Brain (organoid and tissue), 16 donors: ENCODE measurements at places on chromosomes 5 and 9.
A peak's percentile ranks its signal among the peaks of the same experiment; 100 is the strongest.

DNA sequence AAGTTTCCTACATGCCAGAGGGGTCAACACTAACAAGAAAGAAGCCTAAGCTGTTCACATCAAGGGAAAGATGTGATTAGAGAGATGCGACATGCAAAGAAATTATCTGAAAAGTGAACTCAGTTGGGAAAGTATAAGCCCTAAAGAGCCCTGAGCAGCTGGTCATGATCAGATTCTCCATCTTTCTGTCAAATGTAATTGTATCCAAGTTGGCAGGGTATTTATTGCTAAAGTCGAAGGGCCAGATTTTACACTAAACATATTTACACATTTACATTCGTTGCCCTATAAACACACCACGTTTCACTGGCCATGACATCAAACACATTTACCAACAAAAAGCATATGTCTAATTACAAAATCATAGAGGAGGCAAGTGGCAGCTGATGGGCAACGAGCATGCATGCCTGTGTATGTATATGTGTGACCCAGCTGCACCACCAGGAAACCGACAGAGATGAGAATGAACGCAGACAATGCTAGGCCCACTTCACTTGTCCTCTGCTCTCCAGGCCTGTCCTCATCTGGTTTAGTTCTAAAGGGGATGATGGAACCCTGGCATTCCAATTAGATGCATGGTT, 6.3 kb downstream of the FOXD1 start:
- DNase-seq, result no peak

- DNase-seq, result no peak
Measured at GRCh38 chr9:4425319-4426045, 64.8 kb upstream of the SLC1A1 start.

DNA sequence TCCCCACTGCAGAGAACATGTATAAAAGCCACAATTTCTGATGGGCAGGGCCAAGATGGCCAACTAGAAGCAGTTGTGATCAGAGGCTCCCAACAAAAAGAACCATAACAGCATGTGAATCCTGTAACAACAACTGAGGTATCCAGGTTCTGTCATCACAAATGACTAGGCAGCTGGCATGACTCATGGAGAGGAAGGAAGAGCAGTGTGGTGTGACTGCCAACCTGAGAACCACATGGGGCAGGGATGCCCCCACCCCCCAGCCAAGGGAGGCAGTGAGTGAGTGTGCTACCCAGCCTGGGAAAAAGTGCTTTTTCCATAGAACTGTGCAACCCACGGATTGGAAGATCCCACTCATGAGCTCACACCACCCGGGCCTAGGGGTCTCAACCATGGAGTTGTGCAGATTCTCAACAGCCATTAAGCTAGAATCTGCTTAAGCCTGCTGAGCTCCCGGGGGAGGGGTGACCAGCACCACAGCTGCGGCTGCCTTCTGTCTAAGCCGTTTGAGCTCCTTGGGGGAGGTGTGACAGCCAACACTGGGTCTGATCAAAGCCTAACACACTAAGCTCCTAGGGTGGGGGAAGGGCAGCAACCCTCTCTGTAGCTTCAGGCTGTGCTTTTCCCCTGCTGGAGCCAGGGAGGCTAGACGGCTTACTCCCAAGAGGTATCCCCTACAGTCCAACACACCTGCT, 80.1 kb upstream of the DMAC1 start:
- DNase-seq, result no peak

DNA sequence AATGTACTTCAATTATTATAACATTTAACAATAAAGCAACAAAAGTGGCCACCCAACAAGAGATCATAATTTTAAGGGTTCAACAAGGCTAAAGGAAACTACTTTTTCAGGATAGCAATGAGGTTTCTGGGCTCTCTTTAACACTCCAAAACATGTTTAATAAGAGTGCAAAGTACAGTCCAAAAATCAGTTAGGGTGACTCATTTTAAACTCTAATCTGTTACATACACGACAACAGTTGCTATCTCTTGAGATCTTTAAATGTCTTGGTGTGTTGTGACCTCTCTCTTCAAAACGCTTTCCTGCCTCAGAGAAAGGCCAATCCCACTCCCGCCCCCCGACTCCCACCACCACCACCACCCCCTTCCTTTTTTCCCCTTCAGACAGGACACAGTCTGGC, 11.5 kb downstream of the NFIB start:
- no peak for DNase-seq

- peak; percentile 18 for DNase-seq
Measured at GRCh38 chr9:91664663-91665062, 241.0 kb upstream of the NFIL3 start.

GRCh38 chr5:109656829-109657228, 32.9 kb upstream of the MAN2A1 start:
- no peak for DNase-seq

DNA sequence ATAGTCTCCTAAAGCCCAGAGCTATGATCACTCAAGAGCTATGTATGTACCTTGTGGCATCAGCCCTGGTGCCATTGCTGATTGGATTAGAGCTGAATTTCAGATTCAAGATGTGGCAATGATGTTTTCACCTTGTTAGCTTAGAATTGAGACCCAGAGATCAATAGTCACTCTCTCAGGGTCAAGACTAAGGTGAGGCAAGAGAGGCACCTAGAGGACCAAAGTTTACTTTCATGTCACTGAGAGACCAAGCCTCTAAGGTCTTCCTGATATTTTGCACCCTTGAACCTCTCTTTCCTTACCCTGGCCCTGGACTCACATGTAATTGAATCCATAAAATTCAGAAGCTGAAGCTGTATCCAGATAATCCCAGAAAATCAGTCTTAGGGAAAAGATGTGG, 42.8 kb downstream of the BAAT start:
- no peak for DNase-seq

DNA sequence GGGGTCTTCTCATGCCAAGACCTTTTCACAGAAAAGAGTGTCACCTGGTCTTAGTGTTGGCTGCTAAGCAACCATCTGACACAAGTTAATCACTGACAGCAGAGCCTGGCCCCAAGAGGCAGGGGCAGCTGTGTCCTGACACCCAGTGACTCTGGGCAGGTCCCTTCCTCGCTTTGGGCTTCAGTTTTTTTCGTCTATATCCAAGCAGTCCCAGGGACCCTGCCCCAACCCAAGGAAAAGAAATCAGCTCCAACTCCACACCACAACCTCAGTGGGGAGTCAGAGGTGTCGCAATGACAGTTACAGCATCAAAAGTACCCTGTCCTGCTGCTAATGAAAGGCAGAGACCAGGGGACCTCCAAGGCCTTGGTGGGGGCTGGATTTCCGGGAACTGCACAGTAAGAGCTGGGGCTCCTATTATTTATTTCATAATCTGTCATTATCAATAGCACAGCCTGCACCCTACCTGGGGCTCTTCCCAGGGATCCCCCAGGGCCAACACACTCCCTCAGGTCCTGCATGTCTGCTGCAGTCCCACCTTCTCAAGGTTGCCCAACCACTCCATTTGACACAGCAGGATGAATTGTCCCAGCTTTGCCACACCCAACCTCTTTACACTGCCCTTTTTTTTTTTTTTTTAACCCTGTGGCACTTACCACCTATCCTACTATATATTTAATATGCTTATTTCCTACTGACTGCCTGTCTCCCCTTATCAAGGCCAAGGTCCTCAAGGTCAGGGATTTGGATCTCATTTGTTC, 9.4 kb downstream of the ANKS6 start:
- DNase-seq, result no peak

DNA sequence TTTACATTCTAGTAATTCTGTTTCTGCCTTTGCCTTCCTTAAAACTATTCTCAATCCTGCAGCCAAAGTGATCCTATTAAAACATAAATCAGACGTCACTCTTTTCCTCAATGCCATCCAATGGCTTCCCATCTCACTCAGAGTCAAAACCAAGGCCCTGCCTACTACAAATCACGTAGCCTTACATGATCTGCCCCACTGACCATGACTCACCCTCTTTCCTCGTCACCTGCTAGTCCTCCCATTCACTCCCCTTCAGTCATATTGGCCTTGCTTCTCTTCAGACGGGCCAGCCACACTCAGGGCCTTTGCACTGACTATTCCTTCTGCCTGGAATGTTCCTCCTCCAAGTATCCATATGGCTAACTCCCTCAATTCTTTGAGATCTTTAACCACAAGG, 39.0 kb upstream of the DMXL1 start:
- no peak for DNase-seq

- DNase-seq, result no peak
Measured at GRCh38 chr5:5377780-5378179, 44.7 kb upstream of the ICE1 start.

- no peak for DNase-seq
Measured at GRCh38 chr5:462051-462481, 19.1 kb downstream of the EXOC3 start.

DNA sequence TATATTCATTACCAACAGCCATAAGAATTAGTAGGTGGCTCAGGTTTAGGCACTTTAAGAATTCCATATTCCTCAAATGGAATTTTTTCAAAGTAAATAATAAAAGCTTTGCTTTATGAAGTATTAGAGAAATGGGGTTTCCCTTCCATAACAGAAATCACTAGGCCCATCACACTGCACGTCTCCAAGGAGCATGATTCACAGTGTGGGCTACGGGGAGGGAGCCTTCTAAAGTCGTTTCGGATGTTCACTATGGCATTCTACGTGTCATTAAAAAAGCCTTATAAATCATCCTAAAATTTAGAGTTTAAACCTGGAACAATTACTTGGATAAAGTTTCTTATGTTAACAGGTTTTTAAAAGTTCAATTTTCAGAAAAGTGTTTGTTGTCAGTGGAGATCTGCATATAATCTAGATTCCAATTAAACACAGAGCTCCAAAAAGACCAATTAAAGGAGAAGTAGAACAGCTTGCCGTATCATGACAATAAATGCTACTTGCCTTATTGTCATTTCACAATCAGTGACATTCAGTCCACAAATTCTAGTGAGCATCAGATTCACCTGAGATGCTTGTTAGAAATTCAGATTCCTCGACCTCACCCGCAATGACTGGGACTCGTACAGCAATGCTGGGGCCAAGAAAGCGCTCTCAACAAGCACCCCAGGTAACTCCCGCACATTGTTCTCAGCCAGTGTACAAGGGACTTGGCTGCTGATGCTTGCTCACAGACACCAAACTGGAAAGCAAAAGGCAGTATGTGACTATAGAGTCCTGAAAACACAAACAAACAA, 115.7 kb downstream of the NFIB start:
- DNase-seq, result no peak

GRCh38 chr5:65173130-65173525, 308.6 kb downstream of the ADAMTS6 start:
- no peak for DNase-seq
